Gastrocnemius medialis (tissue), 4 donors: ENCODE measurements at places on chromosomes 1 and 21.

DNA sequence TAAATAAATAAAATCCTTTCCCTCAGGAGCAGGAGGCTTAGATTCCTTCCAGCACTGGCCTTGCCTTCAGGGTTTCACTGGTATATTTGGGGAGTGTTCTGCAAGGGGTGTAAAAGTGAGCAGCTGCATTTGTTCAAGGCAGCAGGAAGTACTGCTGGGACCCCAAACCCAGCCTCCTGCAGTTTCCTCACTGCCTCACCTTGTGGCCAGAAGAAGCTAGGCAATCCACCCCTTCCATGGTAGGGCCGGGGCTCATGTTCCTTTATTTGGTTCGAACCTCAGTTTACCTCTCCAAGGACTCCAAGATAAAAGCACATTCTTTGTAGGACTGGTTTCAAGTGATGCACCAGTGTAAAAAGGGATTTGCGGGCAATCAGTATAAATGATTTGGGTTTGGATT is 21.0 kb upstream of the CFAP126 start:
- no peak for DNase-seq
- H3K36me3 ChIP-seq: no peaks in the 10 kb centered on the region
- H3K4me1 ChIP-seq: peaks cover 9% of the 10 kb centered on the region
- peak overlapping the region; percentile 86 for H3K27ac ChIP-seq

DNA sequence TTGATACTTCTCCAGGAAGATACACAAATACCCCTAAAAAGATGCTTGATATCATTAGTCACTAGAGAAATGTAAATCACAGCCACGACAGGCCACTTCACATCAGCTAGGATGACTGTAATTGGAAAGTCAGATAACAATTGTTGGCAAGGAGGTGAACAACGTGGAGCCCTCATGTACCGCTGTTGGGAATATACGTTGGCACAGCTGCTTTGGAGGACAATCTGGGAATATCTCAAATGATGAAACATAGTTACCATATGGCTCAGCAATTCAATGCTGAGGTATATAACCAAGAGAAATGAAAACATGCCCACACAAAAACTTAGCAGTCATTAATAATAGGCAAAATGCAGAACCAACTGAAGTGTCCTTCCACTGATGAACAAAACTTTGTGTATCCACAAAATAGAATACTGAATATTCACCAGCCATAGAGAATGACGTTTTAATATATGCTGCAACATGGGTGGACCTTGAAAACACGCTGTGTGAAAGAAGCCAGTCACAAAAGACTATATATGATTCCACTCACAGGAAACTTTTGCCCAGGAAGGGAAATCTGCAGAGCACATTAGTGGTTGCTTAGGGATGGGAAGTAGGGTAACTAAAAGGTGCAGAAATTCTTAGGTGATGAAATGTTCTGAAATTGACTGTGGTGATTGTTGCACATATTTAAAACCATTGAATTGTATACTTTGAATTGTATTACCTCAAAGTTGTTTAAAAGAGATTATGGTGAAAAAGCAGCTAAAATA is 95.4 kb downstream of the AHCTF1 start:
- no peaks in the 10 kb centered on the region for H3K36me3 ChIP-seq
- no peaks in the 10 kb centered on the region for H3K27me3 ChIP-seq
- H3K4me3 ChIP-seq: no peak overlapping the region
- no peaks in the 10 kb centered on the region for H3K4me1 ChIP-seq
- DNase-seq: no peak
- no peak overlapping the region for H3K27ac ChIP-seq

DNA sequence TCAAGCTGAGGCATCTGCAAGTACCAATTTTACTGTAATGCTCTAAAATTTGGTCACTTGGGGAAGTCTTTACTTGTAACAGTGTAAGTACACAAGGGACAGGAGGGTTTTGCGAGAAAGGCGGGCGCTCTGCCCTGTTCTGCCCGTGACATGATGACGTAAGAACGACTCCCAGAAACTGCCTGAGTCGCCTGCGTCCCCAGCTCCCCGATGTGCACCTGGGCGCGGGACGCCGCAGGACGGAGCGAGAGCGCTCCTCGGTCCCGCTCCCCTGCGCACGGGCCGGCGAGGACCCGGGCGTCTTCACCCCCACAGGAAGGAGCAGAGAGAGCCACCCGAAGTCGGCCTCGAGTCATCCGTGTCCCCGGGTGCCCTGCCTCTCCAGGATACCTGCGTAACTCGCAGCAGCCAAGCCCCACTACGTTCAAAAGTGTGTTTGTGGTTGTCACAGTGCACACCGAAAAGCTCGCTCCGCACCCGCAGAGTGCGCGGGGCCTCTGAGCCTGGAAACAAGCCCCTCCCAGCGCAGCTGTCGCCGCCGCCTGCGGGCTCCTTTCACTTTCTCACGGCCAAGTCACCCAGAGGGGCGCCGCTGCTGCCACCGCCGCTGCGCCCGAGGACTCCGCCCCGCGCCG is 3.3 kb upstream of the ZBTB18 start:
- H3K27me3 ChIP-seq: no peaks in the 10 kb centered on the region
- peak; percentile 80 for DNase-seq
- peak overlapping the region; percentile 75 for H3K4me3 ChIP-seq
- H3K36me3 ChIP-seq: no peaks in the 10 kb centered on the region

DNA sequence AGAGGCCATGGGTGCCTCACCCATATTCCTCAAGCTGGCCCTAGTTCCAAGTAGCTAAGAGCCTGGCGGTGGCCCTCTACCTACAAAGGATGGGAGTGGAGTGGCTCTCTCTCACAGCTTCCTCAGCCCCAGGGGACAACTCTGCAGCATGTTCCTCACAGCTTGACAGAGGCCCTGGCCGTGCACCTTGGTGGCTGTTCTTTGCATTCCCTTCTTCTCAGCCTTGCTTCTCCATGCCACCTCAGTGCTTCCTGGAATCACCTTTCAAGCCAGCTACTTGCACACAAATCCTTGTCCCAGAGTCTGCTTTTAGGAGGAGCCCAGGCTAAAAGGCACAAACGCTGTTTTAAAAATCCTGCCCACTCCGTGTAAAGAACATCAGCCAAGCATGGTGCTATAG is 69.0 kb upstream of the DIRAS3 start:
- no peaks in the 10 kb centered on the region for H3K36me3 ChIP-seq
- H3K27ac ChIP-seq: no peak overlapping the region
- H3K27me3 ChIP-seq: no peaks in the 10 kb centered on the region
- H3K4me1 ChIP-seq: no peaks in the 10 kb centered on the region
- DNase-seq: no peak
- no peak overlapping the region for H3K4me3 ChIP-seq

DNA sequence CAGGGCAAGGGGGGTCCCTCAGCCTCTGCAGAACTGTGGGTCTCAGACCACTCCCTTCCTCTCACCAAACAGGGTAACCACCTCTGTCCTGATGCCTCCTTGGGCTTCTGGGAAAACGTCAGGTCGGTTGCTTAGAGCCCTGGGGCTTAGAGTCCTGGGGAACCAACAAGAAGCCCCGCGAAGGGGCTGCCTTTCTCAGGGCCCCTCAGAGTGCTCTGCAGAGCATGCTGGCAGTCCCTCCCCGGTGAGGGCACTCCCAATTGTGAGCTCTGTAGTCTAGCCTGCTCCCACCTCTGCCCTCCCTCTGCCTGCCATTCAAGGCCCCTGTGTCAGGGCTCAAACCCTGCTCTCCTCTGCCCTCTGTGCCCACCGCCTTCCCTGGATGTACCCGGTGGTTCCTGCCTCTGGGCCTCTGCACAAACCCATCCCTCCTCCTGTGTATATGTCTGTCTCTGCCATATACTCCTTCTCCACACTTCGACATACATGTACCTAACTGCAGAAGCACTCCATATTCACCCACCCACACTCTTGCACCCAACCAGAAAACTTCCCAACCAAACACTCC is 92.3 kb downstream of the DMRTB1 start:
- no peak overlapping the region for H3K4me3 ChIP-seq
- H3K36me3 ChIP-seq: no peaks in the 10 kb centered on the region
- DNase-seq: peak; percentile 2
- H3K27me3 ChIP-seq: no peaks in the 10 kb centered on the region
- no peak overlapping the region for H3K27ac ChIP-seq

DNA sequence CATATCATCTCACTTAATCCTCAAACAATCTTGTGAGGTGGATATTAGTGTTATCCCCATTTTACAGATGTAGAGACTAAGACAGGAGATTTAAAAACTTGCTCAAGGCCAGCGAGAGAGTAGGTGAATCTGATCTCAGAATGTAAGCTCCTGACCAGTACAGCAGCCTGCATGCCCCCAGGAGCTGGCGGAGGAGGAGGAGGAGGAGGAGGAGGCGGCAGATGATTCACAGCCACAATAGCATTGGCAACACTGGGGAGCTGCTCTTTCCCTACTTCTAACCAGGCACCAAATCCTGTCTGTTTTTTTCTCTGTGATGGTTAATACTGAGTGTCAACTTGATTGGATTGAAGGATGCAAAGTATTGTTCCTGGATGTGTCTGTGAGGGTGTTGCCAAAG is 243.2 kb downstream of the ATG4C start:
- H3K27me3 ChIP-seq: no peaks in the 10 kb centered on the region
- no peaks in the 10 kb centered on the region for H3K4me1 ChIP-seq

DNA sequence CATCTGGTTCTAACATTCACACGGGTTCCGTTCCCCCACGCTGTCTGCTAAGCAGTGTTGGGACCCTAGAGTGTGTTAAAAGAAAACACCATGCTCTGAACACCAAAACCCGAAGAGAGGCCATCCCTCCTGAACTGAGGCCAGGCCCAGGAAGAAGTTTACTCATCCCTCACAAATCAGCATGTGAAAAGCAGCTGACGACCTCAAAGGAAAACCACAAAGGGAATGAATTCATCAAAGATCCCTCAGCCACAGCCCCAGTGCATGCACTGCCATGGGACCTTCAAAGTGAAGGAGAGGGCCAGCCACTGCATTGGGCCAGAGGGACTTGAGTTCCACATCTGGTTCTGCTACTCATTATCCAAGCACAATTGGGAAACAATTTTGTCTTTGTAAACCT is 7.0 kb upstream of the PSEN2 start:
- no peaks in the 10 kb centered on the region for H3K4me1 ChIP-seq
- no peak overlapping the region for H3K4me3 ChIP-seq
- no peak overlapping the region for H3K27ac ChIP-seq
- DNase-seq: peak; percentile 28
- H3K27me3 ChIP-seq: no peaks in the 10 kb centered on the region

DNA sequence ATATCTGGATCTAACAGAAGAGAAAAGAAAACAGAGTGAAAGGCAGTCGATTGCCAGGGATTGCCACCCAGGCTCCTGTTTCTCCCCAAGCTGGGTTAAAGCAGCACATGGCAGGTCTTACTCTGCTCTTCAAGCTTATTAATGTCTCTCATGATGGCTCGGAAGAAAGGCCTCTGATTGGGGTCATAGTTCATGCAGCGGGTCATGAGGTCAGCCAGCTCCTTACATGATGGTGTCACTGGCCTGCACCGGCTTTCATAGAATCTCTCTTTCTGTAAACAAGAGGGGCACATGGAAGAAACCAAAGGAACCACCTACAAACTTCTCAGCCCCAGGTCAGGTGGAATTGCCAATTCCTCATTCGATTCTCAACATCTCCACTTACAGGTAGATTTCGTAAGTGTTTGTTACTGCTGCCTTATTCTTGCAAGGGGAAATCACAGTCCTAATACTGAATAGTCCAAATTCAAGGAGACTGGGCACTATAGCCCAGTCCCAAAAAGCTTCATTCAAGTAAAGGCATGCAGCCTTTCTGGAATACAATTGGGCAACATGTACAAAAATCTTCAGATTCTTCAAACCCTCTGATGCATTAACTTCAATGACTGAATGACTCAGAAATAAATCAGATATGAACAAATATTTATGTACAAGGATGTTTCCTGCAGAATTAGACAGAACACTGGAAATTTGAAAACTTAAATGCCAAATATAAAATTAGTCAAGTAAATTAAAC is 96.6 kb downstream of the RAVER2 start:
- H3K36me3 ChIP-seq: peaks cover 7% of the 10 kb centered on the region
- H3K4me3 ChIP-seq: no peak overlapping the region
- no peaks in the 10 kb centered on the region for H3K27me3 ChIP-seq
- H3K27ac ChIP-seq: peak overlapping the region; percentile 88
- peaks cover 30% of the 10 kb centered on the region for H3K4me1 ChIP-seq
- no peak for DNase-seq

DNA sequence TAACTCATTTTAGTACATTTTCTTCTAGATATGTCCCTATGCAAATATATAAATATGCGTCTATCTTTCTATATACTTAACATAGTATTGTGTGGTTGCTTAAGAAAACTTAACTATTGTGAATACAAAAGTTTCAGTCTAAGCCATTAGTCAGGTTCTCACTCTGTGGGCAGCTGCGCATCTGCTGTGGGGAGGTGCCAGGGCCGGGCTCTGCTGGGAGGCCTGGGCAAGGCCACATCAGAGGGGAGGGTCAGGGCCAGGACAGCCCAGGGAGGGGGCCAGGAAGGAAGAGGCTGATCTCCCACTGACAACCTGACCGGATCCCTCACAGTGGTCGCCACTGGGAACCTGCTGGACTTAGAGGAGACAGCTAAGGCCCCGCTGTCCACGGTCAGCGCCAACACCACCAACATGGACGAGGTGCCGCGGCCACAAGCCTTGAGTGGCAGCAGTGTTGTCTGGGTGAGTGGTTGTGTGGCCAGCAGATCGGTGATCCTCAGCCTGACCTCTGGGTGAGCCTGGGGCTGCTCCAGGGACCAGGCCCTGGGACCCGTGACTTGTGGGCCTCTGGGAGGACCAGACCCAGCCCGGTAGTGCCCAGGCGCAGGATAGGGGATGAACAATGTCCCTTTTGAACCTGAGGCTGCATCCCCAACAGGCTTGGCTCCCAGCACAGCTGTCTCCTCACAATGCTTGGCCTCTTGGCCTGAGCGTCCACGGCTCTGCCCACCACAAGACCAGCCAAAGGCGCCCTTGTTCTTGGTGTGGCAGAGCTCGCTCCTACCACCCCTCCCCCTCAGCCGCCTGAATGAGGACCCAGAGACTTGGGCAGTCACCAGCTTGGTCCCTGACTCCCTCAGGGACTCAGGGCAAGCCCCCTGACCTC is 20.2 kb downstream of the LDLRAP1 start:
- no peaks in the 10 kb centered on the region for H3K36me3 ChIP-seq
- H3K4me3 ChIP-seq: no peak overlapping the region
- no peaks in the 10 kb centered on the region for H3K27me3 ChIP-seq
- peaks cover 46% of the 10 kb centered on the region for H3K4me1 ChIP-seq
- no peak for DNase-seq

DNA sequence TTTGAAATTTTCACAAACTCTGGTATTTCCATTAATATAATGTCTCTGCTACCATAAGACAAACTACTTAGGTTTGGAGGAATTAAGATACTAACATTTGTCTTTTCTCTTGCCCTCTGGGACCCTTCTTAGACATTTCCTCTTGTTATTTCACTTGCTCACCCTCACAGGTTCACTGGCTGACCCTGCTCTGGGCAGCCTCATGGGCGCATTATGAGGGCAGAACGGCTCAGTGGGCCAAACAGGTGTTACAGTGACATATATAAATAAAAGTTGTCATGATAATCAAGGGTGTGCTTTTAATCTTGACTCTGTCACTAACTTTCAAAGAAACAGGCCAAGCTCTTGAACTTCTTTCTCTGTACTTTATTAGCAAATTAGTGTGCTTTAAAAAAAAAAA is 46.5 kb downstream of the ZNHIT6 start:
- no peak overlapping the region for H3K27ac ChIP-seq
- DNase-seq: no peak
- no peaks in the 10 kb centered on the region for H3K36me3 ChIP-seq
- no peaks in the 10 kb centered on the region for H3K4me1 ChIP-seq
